ENCODE measurements at places on chromosomes 2 and 18.

DNA sequence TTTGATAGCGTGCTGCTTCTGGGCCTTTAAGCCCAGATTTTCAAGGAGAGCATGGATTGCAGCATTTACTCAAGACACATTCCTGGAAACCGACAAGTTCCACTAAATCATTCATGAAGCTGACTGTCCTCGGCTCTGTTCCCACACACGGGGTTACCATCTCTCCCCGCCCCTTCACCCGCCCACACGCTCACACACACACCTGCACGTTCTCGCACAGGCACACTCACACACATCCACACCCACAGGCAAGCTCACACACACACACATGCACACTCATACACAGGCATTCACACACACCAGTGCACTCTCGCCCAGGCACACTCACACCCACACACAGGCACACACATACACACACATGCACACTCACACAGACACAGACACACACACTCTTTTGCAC lies 150.0 kb upstream of the AGAP1 start:
- DNase-seq = peak; percentile 66

GRCh38 chr18:63302636-63303405 lies 16.7 kb downstream of the BCL2 start:
- peak; percentile 62 for DNase-seq

DNA sequence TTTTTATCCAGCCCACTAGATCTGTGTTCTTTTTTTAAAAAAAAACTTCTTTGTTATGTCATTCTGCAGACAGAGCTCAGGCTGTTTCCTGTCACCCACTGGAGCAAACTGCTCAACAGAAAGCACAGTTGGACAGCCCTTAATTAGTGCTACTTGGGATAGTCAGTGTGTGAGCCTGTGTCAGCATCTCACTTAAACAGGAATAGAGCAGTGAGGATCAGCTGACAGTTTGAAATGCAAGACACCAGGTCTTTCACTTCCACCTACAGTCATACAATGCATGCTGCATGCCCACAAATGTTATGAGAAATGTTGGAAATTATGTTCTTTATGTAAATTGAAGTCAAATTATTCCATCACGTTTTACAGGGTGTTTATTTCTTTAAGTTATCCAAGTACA lies 174.9 kb downstream of the NR4A2 start:
- DNase-seq = no peak

GRCh38 chr2:165796129-165796528 lies 2.1 kb upstream of the GALNT3 start:
- no peak for DNase-seq

DNA sequence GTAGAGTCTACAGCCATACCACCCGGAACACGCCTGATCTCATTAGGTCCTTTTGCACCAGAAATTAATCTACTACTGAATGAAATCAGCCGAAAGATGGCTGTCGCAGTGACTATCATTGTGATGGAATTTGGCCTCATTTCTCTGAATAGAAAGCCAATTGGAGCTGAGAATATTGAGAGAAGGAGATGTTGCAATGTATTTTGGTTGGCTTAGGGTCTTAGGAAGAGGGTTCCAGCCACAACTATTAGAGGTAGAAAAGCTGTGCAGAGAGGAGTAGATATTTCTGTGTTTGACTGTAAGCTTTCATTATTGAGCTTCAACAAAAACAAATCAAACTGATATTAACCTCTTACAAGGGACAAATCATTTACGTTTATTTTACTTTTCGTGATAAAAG lies 98.1 kb downstream of the THSD7B start:
- no peak for DNase-seq

DNA sequence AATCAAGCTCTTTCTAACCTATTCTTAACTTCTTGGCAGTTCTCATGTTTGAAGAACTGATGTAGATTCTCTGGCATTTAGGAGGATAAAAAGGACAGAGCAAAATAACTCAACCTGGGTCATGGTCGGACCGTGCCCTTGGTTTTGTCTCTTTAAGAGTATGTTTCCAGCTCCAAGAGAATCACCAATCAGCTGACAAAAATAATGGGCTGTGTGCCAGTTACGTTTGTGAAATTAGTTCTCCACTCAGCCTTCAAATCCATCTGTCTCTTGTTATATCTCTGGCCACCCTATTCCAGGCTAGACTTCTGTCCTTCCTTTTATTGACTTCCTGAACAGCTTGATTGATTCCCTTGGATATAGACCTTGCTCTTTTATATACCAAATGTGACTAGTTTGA lies 225.7 kb downstream of the EPHA4 start:
- no peak for DNase-seq

DNA sequence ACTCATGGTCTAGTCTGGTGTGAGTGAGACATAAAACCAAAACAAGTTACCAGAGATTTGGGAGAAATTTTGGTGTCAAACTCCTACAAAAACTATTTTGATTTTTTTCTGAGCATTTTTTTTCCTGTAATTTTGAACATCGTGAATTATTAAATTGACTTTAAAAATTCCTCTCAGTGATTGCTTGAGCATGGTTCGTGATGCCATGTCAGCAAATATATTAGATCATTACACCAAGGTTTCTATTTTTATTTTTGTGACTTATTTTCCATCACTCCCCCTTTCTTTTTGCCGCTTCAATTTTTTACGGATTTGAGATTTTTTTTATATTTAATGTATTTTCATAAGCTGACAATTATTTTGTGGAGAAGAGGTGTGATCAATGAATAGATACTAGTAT lies 613.9 kb upstream of the LRATD1 start:
- no peak for DNase-seq

- DNase-seq = no peak
Measured at GRCh38 chr2:95041060-95041823, 15.7 kb downstream of the MAL start.

DNA sequence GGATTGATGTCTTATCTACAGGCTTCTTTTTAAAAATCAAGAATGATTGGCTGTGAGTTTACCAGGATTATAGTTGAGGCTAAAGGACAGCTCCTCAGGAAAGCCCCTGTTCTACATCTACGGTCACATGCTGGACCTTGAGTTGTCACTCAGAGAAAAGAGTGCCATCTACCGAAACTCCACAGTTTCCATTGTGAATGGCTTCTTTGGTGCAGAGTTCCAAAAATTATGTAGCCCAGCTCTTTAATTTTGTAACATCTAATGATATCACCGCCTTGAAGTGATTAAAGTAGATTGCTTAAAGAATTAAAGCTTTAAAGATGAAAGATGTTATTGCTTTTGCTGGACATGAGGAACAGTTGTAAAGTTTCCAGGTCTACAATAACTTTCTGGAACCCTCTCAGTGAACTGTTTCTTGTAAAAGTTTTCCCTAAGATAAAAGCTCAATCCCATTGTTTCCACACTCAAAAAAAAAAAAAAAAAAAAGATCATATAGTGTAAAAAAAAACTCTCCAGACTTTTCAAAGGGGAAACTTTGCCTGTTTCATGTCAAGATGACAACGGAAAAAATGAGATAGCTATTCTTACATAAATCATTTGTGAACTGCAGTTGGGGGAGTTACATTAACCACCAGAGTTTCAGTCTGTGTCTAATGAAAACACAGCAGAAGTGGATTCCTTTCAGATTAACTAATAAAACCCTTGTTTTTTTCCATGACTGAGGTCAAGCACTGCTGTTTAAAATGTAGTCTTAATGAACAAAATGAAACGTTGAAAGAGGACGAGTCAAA lies 4.3 kb downstream of the COL3A1 start:
- peak; percentile 91 for DNase-seq

GRCh38 chr2:217489145-217489960 lies 513.4 kb downstream of the TNS1 start:
- no peak for DNase-seq

- no peak for DNase-seq
Measured at GRCh38 chr2:15759385-15759784, 167.7 kb downstream of the DDX1 start.

DNA sequence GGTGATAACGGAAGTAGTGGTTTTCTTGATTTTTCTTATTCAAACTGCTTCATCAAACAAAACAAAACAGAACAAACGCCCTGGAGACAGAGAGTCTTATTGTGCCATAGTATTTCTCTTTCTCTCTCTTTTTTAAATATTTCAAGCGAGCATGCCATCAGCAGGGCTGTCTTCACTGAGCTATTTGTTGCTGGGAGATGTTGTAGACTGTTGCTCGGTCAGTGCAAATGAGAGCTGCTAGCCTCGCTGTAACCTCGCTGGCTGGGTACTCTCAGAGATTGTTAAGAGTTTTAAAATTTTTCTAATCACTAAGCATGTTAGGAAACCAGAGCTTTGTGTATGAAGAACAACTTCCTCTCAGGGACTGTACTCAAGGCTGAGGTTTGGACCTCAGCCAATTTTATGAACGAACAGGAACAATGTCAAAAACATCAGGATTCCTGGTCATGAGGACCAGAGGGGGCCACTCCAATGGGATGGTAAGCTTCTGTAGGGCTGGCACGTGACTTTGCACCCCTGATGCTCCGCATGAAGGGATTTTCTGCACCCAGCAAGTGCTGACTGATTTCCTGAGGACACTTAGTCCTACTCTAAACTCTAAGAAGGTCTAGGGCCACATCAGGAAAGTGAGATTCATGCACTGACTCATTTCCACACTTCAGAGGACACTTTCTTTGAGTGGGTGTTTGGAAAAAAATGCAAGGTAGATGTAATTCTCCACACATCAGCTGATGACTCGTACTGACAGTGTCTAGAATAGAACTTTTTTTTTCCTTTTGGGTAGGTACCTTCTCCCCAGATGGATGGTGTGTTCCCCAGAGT lies 59.8 kb upstream of the IL1R1 start:
- DNase-seq = peak; percentile 89

- DNase-seq = no peak
Measured at GRCh38 chr2:45269149-45269793, 260.0 kb upstream of the SIX2 start.

DNA sequence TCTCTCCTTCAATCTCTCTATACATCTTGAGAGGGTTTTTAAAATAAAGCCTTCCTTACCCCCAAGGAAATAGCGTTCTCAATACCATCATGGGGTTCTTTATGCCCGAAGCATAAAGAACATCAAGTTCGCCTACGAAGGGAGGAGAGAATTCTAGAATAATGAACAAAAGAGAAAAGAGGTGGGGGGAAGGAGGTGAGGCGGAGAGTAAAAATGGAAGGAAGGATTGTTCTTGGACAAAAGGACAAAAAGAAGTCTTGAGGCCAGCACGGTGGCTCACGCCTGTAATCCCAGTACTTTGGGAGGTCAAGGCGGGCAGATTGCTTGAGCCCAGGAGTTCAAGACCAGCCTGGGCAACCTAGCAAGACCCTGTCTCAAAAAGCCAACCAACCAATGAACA lies 319.8 kb upstream of the NCKAP5 start:
- no peak for DNase-seq

DNA sequence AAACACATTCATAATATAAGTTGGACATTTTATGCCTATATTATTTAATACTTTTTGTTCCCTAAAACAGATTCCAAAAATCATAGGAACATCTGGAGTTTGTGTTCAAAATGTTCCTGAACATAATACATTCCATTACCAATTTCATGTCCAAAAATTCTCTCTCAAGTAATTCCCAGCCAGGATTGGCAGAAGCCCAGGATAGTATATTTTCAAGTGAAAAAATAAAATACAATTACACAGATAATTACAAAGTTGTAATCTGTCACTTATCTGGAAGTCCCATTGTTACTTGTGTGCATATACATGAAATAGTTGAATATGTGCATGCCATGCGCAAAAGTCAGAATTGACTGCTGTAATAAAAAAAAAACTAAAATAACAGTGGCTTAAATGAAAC lies 5.2 kb upstream of the SCN7A start:
- DNase-seq = no peak

DNA sequence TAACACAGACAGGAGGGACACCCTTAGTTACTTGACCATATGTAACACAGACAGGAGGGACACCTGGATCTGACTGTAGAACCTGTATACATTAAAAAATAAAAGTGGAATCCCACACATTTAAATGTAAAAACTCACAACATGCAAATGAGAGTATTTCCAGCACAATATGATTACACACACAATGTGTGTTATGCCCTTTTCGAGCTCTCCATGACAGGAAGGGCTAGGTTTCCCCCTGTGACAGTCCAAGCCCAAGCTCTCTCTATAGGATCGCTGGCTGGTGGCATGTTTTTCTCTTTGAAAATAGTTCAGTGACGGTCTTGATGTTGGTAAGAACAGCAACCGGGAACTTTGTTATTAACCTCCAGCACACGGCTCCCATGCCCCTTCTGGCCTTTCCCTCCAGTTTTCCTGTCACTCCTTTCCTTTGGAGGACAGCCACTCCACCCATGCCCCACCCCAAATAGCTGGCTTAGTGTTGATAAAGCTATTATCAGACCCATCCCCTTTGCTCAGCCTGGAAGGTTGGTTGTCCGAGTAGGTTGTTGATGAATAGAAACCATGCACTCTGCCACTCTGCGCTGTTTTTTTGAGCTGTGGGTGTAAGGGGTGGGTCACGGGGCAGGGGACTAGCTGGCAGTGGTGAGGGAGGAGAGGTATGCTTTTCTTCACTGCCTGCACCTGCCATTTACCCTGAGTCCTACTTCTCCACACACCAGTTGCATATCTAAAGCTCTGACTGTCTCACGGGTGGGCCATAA lies 2.7 kb downstream of the RASGRP3 start:
- no peak for DNase-seq

GRCh38 chr2:30686000-30686399 lies 121.2 kb downstream of the CAPN13 start:
- no peak for DNase-seq

DNA sequence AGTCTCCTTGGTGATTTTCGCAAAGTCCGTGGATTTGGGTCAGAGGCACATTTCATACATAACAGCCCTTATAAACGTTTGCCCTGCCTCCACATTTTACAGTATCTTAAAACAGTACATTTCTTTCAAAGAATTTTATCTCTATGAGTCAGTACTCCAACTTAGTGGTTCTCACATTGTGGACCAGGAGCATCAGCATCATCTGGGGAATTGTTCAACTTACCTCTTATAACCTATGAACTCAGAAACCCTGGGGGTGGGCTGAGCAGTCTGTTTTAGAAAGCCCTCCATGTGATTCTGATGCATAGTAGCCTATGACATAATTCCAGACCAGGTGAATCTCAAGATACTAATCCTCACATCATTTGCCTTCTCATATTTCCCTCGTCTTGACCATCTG lies 12.4 kb downstream of the SUPT7L start:
- no peak for DNase-seq

- DNase-seq = no peak
Measured at GRCh38 chr2:113797237-113797636, 40.8 kb upstream of the SLC35F5 start.

- peak; percentile 13 for DNase-seq
Measured at GRCh38 chr2:237312021-237312755, 101.8 kb downstream of the COL6A3 start.

GRCh38 chr18:31581498-31582197 lies 10.0 kb upstream of the TTR start:
- DNase-seq = peak; percentile 8

DNA sequence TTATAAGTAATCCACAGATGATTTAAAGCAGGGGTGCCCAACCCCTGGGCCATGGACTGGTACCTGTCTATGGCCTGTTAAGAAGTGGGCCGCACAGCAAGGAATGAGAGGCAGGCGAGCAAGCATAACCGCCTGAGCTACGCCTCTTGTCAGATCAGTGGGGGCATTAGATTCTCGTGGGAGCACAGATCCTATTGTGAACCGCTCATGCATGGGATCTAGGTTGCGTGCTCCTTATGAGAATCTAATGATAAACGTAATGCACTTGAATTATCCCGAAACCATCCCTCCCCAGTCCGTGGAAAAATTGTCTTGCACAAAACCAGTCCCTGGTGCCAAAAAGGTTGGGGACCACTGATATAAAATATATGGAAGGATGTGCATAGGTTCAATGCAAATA lies 153.7 kb downstream of the CSRNP3 start:
- DNase-seq = no peak

- DNase-seq = no peak
Measured at GRCh38 chr2:204566439-204566838, 21.2 kb downstream of the PARD3B start.

Measured in kidney glomerular epithelial cell (primary cell).